ENCODE measurements at places on chromosomes 2 and 18.

GRCh38 chr2:113406114-113406513 lies 31.4 kb upstream of the ZNG1B start:
- no peak for DNase-seq

GRCh38 chr2:27965841-27966240 lies 75.3 kb downstream of the BABAM2 start:
- DNase-seq: no peak

DNA sequence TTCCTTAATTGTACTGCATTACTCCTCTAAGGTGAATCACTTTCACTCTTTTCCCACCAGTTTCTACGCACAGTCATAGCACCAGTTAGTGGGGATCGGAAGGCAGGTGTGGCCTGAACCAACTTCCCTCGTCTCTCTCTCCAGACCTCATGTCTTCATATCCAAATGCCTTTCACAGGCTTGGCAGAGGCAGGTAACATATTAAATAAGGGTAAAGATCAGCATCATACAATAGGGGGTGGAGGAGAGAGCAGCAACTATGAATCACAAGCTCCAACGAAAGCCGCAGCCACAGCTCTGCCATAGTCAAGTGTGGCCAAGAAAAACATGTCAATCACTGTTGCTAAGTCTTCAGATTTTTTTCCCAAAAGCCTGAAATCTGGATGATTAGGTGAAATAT lies 40.3 kb downstream of the AP1S3 start:
- DNase-seq: no peak

DNA sequence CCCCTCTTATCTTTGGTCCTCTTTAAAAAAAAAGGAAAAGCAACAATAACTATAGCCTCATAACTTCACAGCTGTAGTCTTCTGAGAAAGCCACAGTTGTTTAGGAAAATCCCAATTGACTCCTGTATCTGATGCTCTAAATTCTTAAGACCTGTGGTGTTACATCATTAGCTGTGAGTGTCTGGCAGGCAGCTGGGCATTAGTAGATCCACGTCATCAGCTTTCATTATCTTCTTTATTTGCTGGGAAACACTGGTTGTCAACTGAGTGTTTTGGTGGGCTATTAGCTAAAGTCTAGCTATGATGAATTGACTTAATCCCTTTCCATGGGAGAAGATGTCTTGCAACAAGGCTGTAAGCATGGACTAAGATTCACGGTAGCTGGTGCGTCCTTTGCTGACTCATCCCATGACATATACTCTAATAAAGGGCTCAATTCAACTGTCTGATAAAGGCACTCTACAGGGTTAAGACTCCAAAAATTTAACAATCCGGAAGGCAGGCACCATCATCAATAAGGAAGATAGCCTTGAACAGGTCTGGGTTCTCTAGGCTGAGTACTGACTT lies 517.2 kb downstream of the PLCL1 start:
- DNase-seq: no peak
